ENCODE measurements at places on chromosomes 4 and X.

- no peak for DNase-seq
Measured at GRCh38 chr4:121651597-121651996, 45.2 kb downstream of the ANXA5 start.

- DNase-seq = no peak
Measured at GRCh38 chr4:165385126-165385525, 6.3 kb downstream of the CPE start.

DNA sequence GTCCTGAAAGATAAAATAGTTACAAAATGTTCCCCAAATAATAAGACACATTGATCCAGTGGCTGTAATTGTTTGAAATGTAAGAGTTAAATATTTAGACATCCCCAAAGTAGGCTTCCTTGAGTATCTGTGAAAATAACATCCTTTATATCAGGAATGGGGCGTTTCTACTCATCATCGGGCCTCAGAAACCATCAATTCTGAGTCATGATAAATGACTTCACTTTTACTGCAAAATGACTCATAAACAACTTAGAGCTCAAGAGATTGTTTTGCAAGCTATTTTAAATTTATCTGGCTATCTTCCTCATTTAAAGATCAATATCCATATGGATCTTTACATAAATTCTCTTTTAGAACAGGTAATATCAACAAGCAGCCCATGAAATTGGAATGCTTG is 369.4 kb upstream of the CNKSR2 start:
- DNase-seq = no peak

DNA sequence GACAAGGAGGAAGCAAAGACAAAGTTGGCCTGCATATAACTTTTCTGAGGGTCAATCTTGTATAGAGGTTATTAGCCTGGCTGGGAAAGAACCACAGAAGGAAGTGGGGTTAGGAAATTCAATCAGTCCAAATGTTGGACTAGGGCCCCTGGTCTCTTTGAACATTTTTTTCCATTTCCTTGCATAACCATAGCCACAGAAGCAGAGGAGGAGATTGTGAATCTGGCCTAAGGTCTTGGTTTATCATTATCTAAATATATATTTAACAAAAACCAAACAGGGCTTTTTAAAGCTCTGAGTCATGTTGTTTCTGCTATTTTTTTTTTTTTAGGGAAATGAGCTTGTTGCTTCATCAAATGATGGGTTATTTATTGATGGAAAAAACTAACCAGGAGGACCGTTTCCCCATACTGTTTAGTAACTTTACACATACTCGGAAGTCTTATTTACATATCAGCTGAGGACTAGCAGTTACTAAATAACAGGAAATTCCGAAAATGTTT is 97.7 kb upstream of the ACSL4 start:
- no peak for DNase-seq

DNA sequence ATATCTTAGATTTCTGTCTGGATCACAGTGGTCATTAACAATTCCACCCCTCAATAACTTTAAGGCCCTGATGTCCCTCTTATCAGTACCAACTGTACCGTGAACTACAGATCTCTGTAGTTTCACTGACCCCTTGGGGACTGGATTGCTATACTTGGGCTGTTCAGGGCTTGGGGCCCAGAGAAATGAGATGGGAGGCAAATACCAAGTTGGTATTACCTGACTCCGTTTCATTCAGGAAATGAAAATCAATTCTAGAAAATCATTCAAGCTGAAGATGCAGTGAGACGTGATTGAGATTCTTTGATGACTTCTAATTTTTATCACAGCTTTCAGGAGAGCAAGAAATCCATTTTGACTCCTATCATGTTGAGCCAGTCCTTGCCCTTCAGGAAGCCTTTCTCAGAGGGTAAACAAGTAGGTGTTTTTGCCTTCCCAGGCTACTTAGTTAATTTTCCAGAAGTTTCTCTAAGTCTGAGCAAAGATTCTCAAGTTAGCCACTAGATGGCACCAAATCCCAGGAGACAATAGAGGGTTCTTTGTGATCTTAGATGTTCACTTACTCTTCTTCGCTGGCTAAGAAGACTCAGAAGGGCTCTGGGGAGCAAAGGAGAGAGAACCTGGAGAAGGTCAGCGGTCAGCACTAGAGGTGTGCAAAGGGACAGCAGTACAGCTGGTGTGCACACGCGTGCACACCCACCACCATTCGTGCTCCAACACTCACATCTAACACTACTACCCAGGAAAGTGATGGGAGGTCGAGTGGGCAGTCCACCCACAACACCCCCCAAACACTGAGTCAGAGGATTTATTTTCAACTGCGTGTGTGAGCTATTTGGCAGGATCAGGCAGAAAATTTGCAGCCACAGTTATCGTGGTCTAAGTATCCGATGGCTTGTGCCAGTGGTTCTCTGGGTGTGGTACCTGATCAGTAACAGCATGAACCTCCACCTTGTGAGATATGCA is 7.4 kb downstream of the HNRNPH2 start:
- DNase-seq = no peak
